ENCODE measurements at places on chromosomes 11 and 22.

DNA sequence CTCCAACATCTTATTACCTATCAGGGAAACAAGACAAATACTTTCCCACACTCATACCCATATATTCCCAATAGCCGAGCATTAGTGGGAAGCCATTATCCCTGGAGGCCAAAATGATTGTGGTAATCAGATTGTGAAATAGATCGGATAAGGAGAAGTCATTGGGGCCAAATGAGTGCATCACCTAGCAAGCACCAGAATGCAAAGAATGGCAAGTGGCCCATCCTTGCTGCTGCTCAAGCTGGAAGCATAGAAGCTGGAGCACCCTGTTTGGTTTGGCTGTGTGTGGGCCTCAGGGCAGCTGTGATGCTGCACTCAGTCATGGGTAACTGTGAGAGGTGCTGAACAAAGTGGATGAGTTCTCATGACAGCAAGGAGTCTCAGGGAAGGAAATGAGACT is 18.7 kb upstream of the DBX1 start:
- no peak for DNase-seq

GRCh38 chr11:121654843-121655536 is 202.2 kb upstream of the SORL1-AS1 start:
- DNase-seq = no peak

DNA sequence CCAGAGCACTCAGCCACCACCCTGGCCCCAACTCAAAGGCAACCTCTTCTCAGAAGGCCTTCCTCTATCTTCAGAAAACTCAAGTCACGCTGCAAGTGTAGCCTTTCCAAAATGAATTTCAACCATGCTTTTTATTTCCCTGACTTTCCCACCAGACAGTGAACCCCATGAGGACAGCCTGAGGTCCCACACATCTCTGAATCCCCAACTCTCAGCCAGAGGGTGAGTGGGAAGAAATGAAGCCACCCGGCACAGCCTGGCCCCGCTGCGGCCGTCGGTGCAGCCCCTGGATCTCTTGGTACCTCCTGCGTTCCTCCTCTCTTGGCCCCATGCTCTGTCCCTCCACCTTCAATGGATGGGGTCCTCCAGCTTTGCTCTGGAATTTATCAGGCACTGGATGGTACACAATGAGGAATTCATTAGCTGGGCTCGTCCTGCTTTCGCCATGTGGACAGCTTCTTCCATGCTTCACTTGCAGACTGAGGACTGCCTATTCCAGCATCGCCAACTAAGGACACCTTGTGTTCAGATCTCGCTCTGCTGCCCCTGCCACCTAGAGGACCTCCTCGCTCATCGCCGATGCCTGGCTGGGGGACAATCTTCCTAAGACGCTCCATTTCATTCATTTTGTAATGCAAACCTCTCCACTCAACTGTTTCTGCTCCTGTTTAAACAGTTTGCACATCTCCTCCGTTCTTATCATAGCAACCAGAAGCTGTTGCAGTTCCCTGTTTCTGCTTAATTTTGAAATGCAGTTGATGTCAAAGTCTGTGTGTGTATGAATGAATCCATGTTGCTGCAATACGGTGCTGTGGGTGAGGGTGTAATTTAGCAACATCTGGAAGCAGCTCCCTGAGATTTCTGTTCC is 672.1 kb downstream of the TBC1D22A start:
- no peak for DNase-seq

DNA sequence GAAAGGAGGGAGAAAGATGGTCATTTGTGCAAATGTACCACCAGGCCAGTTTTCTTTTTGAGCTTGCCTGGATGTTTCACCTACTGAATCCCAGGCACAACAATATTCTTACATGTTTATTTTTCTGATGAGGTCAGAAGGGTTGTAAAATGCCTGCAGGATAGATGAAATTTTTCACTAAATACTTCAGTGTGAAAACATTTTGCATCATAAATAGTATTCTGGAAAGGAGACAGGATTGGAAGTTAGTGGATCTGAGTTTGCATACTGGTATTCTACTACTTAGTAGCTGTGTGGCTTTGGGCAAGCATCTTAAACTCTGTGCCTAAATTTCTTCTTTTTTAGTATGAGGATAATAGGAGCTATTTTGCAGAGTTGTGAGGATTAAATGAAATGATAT is 24.8 kb downstream of the RNF169 start:
- DNase-seq = no peak

GRCh38 chr22:27197618-27198017 is 540.2 kb downstream of the MIAT start:
- no peak for DNase-seq

GRCh38 chr22:43078522-43078921 is 10.7 kb downstream of the TTLL1 start:
- DNase-seq = no peak

GRCh38 chr11:111310723-111311122 is 12.4 kb downstream of the POU2AF3 start:
- no peak for DNase-seq

DNA sequence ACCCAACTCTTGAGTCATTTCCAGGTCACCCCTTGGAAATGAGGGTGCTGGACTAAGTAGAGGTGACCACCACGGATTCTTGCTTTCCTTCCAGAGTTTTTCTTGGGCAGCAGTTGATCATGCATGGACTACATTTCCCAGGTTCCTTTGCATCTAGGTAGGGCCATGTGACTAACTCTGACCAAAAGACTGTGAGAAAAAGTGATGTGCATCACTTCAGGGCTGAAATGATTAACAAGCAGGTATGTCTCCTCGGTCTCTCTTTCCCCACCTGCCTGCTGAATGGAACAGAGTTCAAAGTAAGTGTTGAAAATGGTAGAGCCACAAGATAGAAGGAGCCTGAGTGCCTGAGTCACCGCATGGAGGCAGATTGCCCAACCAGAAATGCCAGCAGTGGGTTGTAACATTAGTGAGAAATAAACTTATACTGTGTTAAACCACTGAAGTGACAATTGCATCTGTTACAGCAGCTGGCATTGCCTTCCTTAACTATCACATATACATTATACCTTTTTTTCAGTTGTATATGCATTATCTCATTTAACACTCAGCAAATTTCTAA is 113.5 kb downstream of the MN1 start:
- DNase-seq = no peak

Data from stimulated activated CD8-positive, alpha-beta memory T cell treated with anti-CD3 and anti-CD28 coated beads, Interleukin-2, amount 100 ng/mL, for 1 hour (primary cell).